ENCODE measurements at places on chromosomes 7 and 10. TPM values are rescaled to one million over a fixed set of nuclear protein-coding genes. Genes with fewer than 3 reads are reported as not detected.
A peak's percentile ranks its signal among the peaks of the same experiment; 100 is the strongest.

DNA sequence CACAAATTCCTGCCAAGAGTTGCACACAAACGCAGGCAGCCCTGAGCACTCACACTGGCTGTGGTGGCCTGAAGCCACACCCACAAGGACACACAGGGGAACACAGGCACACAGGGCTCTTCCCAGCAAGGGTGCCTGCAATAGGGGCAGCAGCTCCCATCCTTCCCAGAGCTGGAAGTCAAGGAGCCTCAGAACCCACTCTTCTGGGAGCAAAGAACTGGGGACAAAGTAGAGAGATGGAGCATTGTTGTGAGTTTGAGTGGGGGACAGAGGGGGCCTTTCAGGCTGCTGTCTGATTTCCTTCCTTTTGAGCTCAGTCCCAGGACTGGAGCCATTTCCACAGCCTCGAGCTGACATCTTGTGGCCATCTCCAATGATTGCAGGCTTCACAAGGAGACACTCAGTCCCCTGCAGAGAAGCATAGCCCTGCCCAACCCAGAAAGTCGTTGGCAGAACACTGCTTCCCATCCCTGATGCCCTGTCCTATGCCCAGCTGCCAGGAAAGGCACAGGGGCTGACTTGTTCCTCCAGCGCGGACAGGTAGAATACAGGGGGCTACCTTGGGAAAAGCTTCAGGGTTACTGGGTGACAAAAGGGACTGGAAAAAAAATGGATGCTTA lies 34.4 kb upstream of the SLF2 start:
- no peak for DNase-seq
- no peak overlapping the region for H3K27ac ChIP-seq
- H3K4me3 ChIP-seq, result no peak overlapping the region
- no peaks in the 10 kb centered on the region for H3K4me1 ChIP-seq

GRCh38 chr7:33446551-33446950 lies 317.2 kb downstream of the BBS9 start:
- no peak overlapping the region for H3K4me3 ChIP-seq
- H3K36me3 ChIP-seq, result no peaks in the 10 kb centered on the region
- no peak overlapping the region for H3K27ac ChIP-seq
- peaks cover 6% of the 10 kb centered on the region for H3K4me1 ChIP-seq
- H3K27me3 ChIP-seq, result no peaks in the 10 kb centered on the region

GRCh38 chr10:124037784-124038183 lies 55.6 kb downstream of the CHST15 start:
- no peak overlapping the region for H3K27ac ChIP-seq
- no peak overlapping the region for H3K4me3 ChIP-seq
- no peak for DNase-seq
- peaks cover 7% of the 10 kb centered on the region for H3K4me1 ChIP-seq
- no peaks in the 10 kb centered on the region for H3K27me3 ChIP-seq

DNA sequence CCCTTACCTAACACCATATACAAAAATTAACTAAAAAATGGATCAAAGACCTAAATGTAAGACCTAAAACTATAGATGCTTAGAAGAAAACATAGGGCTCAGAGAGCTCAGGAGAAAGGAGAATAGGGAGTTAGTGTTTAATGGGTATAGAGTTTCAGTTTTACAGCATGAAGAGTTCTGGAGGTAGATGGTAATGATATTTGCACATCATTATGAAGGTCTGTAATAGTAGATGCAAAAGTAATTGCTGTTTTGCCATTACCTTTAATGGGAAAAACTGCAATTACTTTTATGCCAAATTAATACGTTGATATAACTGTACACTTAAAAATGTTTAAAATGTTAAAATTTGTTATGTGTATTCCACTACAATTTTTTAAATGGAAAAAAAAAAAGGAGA lies 39.2 kb upstream of the NANOS1 start:
- no peak overlapping the region for H3K4me3 ChIP-seq
- no peak for DNase-seq
- no peaks in the 10 kb centered on the region for H3K27me3 ChIP-seq

DNA sequence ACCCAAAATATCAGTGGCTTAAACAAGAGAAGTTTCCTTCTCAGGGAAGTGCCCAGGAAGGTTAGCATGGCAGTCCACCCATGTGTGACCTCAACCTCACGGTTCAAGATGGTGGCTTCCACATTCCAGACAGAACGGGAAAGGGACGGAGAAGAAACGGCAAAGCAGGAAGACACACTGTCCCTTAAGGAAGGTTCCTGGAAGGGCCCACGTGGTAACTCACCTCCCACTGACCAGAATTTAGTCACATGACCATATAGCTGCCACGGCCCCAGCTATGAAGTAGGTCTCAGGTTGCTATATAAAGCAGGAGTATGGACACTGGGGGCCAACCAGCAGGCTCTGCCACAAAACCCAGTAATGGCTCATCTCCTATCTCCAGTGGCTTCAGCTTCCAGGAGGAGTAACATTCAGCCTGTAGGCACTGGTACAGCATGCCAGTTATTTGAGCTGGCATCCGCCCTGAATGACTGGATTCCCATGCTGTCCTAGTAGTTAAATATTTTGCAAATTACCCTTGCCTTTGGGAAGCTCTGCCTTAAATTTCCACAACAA lies 278.5 kb upstream of the KLF14 start:
- peak overlapping the region; percentile 82 for H3K27ac ChIP-seq
- no peaks in the 10 kb centered on the region for H3K36me3 ChIP-seq
- H3K27me3 ChIP-seq, result no peaks in the 10 kb centered on the region
- no peak for DNase-seq

GRCh38 chr10:114058297-114058696 lies 14.6 kb downstream of the ADRB1 start:
- DNase-seq, result no peak
- peaks cover 4% of the 10 kb centered on the region for H3K27me3 ChIP-seq
- no peak overlapping the region for H3K4me3 ChIP-seq
- no peaks in the 10 kb centered on the region for H3K36me3 ChIP-seq

- no peak overlapping the region for H3K4me3 ChIP-seq
- H3K36me3 ChIP-seq, result no peaks in the 10 kb centered on the region
- H3K4me1 ChIP-seq, result no peaks in the 10 kb centered on the region
These were observed 303.7 kb downstream of the BMPER start for GRCh38 chr7:34208878-34209621.

The MTERF1 gene
- total RNA-seq, result 7.0 TPM

The SMO gene
- 34.5 TPM for total RNA-seq

The ANLN gene
- total RNA-seq, result 20.5 TPM

The SLC18A2 gene
- 4.7 TPM for total RNA-seq

The MNX1 gene
- total RNA-seq, result not detected
